ENCODE measurements at places on chromosomes 1 and 21.
A peak's percentile ranks its signal among the peaks of the same experiment; 100 is the strongest.

DNA sequence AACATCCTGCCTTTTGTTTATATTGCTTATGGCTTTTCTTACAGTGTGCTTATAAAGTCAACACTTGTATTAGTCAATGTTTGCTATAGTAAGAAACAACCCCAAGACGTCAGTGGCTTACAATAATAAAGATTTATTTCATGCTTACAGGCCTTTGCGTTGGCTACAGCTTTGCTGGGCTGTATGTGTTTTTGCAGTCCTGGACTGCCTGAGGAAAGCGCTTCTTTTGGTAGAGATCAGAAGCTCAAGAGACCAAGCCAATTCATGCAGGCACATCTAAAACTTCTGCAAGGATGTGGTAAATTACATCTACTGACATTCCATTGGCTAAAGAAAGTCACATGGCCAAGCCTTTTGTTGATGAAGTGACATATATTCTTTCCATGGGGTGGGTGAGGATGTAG lies 17.5 kb upstream of the PRKAA2 start:
- no peak for DNase-seq

GRCh38 chr1:154593390-154593789 lies 14.6 kb downstream of the ADAR start:
- DNase-seq, result no peak

DNA sequence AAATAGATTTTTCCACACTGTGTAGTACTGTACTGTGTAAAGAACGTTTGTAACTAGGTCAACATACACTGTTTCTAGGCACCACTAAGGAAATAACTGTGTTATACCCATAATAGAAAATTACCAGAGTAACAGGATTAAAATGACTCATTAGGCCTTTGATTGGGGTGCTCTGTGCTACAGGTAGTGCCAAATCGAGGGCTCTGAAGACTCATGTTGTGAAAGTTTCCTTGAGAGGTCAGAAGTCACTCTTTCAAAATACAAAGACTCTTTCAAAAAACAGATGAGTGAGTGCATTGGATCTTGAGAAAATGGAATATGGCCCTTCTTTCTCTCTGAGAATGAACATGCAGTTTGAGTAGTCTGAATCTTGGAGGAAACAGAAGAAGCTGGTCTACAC lies 143.0 kb downstream of the MRPL39 start:
- DNase-seq, result no peak

- DNase-seq, result no peak
These were observed 18.0 kb upstream of the RABGGTB start for GRCh38 chr1:75768016-75768415.

GRCh38 chr1:62057641-62058290 lies 136.9 kb upstream of the L1TD1 start:
- DNase-seq, result no peak

DNA sequence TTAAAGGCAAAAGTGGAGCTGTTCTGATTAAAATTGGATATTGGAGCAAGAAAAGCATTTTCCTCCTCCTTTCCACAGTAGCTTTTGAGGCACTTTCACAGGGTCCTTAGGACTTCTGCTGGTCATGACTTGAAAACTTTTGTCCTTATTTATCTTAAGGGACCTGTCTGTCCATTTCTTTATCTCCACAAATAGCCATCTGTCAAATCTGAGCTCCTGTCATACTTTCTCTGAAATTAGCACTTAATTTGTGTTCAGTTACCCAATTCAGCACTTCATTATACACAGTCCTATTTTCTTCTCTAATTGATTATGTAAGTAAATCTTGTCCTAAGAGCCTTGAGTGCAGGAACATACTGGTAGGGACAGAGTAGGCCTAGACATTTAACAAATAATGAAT lies 9.8 kb downstream of the POU2F1 start:
- no peak for DNase-seq

DNA sequence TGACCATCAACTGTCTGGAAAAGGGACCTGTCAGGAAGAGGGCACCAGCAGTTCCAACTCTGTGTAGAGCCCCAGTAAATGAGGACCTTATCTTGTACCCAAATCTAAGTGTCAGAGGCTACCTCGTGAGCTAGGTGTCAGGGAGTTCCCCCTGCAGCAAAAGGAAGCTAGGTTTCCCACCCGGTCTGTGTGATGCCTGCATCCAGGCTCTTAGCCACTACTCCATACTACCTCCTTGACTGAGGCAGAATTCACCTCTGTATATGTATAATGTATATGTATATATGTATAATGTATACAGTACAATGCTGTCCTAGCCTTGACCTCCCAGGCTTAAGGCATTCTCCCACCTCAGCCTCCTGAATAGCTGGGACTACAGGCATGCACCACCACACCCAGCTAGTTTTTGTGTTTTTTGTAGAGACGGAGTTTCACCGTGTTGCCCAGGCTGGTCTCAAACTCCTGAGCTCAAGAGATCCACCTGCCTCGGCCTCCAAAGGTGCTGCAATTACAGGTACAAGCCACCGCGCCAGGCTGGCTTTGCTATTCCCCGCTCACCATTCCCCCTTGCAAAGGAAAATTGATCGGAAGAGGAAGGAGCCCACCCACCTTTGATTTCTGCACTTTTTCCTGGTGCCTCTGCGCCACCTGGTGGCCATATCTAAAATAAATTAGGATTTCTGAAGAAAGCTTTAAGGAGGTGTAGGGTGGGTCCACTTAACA lies 15.7 kb upstream of the LUZP1 start:
- DNase-seq, result no peak

- DNase-seq, result peak; percentile 36
These were observed 70.3 kb downstream of the CD46 start for GRCh38 chr1:207822124-207822601.

- DNase-seq, result no peak
These were observed 374.4 kb upstream of the ST6GALNAC5 start for GRCh38 chr1:76492752-76493430.

DNA sequence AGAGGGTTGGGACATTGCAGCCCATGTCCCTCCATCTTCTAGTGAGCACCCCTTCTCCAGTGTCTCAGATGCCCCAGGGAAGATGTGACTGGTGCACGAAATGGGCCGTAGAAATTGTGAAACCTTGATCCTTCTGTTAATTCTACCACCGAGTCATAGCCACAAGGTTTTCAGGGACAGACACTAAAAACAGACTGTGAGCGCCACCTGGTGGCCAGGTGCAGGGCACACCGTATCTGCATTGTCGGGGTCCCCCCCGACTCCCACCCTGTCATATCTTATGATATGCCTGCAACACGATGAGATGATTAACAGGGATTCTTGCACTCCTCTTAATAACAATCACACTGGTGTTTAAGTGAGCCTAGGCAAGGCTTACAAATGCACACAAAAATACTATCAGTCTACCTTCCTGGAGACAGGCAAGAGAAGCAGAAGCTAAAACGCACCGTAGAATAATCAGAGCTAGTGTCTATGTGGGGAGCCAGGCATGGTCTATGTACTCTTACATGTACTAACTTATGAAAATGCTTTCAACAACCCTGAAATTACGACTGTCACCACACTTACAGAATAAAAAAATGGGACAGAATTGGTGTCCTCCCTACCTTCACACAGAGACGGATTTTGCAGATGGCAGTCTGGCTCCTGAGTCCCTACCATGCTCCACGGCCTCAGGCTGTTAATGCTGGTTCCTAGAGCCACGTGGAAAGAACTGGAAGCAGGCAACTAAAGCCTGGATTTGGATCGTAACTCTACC lies 57.9 kb downstream of the FHAD1 start:
- peak; percentile 76 for DNase-seq

- DNase-seq, result no peak
These were observed 38.7 kb upstream of the KIF26B start for GRCh38 chr1:245116131-245116530.

DNA sequence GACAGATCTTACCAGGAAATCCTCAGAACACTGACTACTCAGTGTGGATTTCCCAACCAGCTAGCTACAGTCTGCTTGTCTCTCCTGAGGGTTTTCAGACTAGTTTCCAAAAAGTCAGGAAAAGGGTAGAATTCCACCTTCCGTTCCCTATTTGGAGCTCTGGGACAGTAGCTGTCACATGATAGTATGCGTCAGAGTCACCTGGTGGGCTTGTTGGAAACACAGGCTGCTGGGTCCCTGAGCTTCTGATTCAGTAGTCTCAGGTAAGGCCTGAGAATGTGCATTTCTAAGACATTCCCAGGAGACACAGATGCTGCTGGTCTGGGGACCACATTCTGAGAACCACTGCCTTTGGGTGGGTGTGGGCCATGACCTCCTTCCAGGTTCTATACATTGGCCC lies 272.5 kb downstream of the DISC1 start:
- DNase-seq, result no peak

All from pancreas (tissue), 10 donors.